Memory B cell (primary cell): ENCODE measurements at places on chromosomes 2 and 18.

GRCh38 chr2:144162652-144163051 is 357.3 kb downstream of the ZEB2 start:
- H3K4me3 ChIP-seq, result no peak overlapping the region
- H3K36me3 ChIP-seq, result peaks cover 2% of the 10 kb centered on the region
- peaks cover 5% of the 10 kb centered on the region for H3K4me1 ChIP-seq

DNA sequence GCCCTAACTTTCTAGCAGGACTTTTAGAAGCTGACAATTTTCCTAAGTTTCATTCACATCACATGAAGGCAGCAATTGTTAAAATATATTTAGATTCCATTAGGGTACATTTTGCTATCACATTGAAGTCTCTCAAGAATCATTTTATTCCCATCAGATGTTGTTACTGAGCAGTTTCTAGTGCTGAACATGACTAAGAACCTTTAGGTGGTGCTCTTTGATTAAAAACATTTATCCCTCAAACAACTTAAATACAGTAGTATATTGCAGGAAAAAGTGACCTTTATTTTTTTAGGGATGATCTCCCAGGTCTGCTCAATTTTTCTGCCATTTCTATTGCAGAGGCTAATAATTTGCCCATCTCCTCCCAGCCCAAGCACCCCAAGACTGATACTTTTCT is 22.9 kb upstream of the NARS1 start:
- H3K27ac ChIP-seq, result no peak overlapping the region
- no peak overlapping the region for H3K4me3 ChIP-seq
- DNase-seq, result no peak
- H3K27me3 ChIP-seq, result no peaks in the 10 kb centered on the region

GRCh38 chr2:225893151-225893550 is 493.6 kb downstream of the NYAP2 start:
- peaks cover 3% of the 10 kb centered on the region for H3K27me3 ChIP-seq
- H3K36me3 ChIP-seq, result no peaks in the 10 kb centered on the region
- H3K4me3 ChIP-seq, result no peak overlapping the region
- no peaks in the 10 kb centered on the region for H3K4me1 ChIP-seq
- H3K27ac ChIP-seq, result no peak overlapping the region
- no peak for DNase-seq

- DNase-seq, result no peak
- H3K4me3 ChIP-seq, result no peak overlapping the region
- H3K27me3 ChIP-seq, result no peaks in the 10 kb centered on the region
- H3K4me1 ChIP-seq, result no peaks in the 10 kb centered on the region
Observed at GRCh38 chr18:10047237-10047636, 133.4 kb downstream of the VAPA start.

GRCh38 chr2:13628122-13628521 is 911.4 kb downstream of the TRIB2 start:
- no peak overlapping the region for H3K27ac ChIP-seq
- no peak for DNase-seq
- no peaks in the 10 kb centered on the region for H3K27me3 ChIP-seq
- H3K4me1 ChIP-seq, result no peaks in the 10 kb centered on the region
- no peaks in the 10 kb centered on the region for H3K36me3 ChIP-seq

GRCh38 chr2:134861173-134861572 is 22.8 kb downstream of the ACMSD start:
- DNase-seq, result no peak
- H3K27me3 ChIP-seq, result no peaks in the 10 kb centered on the region
- no peaks in the 10 kb centered on the region for H3K36me3 ChIP-seq
- no peak overlapping the region for H3K4me3 ChIP-seq
- no peak overlapping the region for H3K27ac ChIP-seq

GRCh38 chr2:143229411-143229810 is 100.2 kb downstream of the ARHGAP15 start:
- peaks cover 4% of the 10 kb centered on the region for H3K4me1 ChIP-seq
- H3K36me3 ChIP-seq, result peaks cover 42% of the 10 kb centered on the region
- H3K27ac ChIP-seq, result no peak overlapping the region
- H3K4me3 ChIP-seq, result no peak overlapping the region

- DNase-seq, result no peak
- peaks cover 16% of the 10 kb centered on the region for H3K27me3 ChIP-seq
- no peaks in the 10 kb centered on the region for H3K36me3 ChIP-seq
- no peaks in the 10 kb centered on the region for H3K4me1 ChIP-seq
- H3K27ac ChIP-seq, result no peak overlapping the region
- H3K4me3 ChIP-seq, result no peak overlapping the region
Observed at GRCh38 chr18:49585781-49586663, 24.2 kb downstream of the LIPG start.

DNA sequence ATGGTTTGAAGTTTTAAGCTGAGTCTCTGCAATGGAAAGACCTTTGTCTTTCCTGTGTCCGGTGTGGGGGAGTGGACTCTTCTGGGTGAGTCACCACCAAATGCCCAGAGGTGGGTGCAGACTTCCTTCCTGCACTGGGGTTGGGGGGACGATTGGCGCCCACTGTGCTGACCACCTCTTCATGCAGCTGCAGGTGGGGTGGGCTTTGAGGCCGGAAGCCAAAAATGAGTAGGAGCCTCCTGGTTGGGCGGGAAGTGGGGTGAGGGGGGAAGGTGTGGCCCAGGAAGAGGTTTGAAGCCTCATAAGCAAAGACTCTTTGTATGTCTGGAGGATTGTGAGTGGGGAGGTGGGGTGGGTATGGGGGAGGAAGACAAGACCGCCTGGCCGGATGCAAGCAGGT is 27.6 kb downstream of the PAX8 start:
- H3K27ac ChIP-seq, result peak overlapping the region; percentile 3
- no peak for DNase-seq
- no peak overlapping the region for H3K4me3 ChIP-seq
- peaks cover 11% of the 10 kb centered on the region for H3K4me1 ChIP-seq
- H3K36me3 ChIP-seq, result peaks cover 4% of the 10 kb centered on the region

DNA sequence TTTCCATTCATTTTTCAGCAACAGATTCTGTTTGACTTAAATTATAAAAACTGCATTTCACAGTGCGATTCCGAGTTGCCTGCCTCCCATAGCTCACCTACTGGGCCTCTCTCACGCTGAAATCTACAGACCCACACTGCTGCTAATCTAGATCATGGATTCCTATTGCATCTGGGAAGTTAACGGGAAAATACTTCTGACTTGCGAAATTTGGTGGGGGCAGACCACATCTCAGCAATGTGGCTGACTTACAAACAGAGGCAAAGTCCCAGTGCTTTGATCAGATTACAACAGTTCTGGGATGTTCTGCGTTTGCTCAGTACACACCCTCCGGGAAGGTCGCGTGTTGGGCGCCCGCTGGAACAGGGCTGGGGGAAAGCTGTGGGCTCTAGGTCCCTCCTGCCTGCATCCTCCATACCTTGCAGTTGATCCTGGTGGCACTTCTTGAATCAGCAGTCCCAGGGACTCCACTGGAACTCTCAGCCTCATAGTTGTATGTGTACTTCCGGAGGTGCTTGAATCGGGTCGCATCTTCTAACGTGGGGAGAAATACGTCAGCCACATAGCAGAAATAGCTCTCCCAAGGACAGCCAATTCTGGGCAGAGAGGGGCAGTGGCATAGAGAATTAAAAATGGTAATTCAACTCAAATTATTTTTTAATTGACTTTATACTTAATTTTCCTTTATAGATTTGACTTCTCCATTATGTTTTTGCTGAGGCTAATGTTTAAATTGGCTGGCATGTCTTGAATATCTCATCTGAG is 1.7 kb downstream of the APOB start:
- H3K36me3 ChIP-seq, result no peaks in the 10 kb centered on the region
- peaks cover 13% of the 10 kb centered on the region for H3K27me3 ChIP-seq
- H3K4me1 ChIP-seq, result no peaks in the 10 kb centered on the region
- no peak for DNase-seq
- H3K27ac ChIP-seq, result no peak overlapping the region

DNA sequence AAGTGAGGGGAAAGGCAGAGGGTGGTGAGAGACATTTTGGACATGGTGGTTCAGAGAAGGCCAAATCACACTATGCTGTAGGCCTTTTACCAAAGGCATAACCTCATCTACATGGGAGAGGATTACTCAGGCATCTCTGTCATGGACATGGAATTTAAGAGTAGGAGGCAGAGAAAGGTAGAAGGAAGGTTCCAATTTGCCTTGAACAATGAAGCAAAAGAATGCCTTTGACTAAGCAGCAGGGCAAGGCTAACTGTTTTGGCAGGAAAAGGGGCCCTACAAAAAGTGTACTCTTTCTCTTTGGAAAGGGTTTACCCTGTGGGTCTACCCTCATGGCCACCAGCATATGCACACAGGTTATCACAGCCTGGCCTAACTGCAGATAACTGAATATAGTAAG is 45.6 kb upstream of the RNU4ATAC start:
- H3K4me3 ChIP-seq, result no peak overlapping the region
- no peak for DNase-seq
- H3K27me3 ChIP-seq, result no peaks in the 10 kb centered on the region

GRCh38 chr2:191180276-191180675 is 29.5 kb upstream of the STAT4 start:
- DNase-seq, result no peak
- H3K27me3 ChIP-seq, result peaks cover 1% of the 10 kb centered on the region
- H3K4me1 ChIP-seq, result peaks cover 5% of the 10 kb centered on the region
- H3K36me3 ChIP-seq, result no peaks in the 10 kb centered on the region
- H3K4me3 ChIP-seq, result no peak overlapping the region

DNA sequence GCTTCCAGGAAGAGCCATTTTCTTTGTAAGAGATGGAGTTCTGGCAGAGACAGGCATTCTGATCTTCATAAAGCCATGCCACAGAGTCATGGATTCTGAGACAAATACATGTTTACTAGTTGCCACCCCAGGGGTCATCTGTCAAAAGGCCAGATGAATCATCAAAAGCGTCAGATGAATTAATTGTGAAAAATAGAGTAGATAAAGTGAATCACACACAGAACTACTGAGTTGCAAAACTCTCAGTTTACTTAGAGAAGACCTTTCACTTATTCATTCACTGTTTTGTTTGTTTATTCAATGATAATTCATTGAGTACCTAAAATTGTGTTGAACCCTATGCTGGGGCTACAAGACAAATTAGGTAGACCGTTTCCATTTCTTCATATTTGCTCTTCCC is 157.7 kb upstream of the SERPINE2 start:
- no peaks in the 10 kb centered on the region for H3K36me3 ChIP-seq
- no peaks in the 10 kb centered on the region for H3K4me1 ChIP-seq
- no peak overlapping the region for H3K4me3 ChIP-seq
- H3K27ac ChIP-seq, result no peak overlapping the region
- no peak for DNase-seq
- peaks cover 2% of the 10 kb centered on the region for H3K27me3 ChIP-seq

- H3K4me3 ChIP-seq, result no peak overlapping the region
- no peaks in the 10 kb centered on the region for H3K27me3 ChIP-seq
- H3K27ac ChIP-seq, result no peak overlapping the region
- H3K36me3 ChIP-seq, result no peaks in the 10 kb centered on the region
- DNase-seq, result no peak
- H3K4me1 ChIP-seq, result no peaks in the 10 kb centered on the region
Observed at GRCh38 chr2:53033411-53033810, 734.2 kb upstream of the CHAC2 start.

DNA sequence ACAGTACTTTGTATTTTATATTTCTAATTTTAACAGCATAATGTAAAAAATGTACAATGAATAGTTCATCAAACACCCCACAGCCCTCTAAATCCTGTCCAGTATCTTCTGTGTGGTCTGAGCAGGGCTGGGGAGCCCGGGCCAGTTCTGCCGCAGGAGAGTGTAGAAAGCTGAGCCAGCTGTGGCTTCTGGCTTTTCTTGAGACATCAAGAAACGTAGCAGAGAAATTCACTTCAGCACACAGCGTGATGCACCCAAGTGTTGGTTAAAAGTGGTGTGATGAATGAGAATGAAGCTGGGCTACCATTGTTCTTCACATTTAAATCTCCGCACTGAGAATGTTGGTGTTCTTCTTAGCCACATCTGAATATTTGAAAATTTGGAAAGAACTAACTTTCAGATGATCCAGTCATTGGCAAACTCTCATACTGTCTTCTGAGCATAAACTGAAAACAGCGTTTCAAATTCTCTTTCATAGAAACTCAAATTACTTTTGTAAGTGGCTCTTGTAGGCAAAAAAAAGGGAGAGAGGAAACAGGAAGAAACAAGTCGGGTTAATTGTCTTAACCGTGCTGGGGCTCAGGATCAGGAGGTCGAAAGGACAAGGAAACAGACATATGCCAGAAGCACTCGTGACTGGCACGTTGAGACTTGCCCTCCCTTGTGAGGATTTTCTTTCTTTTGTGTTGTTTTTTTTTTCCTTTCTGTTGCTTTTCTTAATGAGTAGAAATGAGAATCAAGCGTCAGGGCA is 23.4 kb upstream of the TMEM87B start:
- no peaks in the 10 kb centered on the region for H3K4me1 ChIP-seq
- H3K4me3 ChIP-seq, result no peak overlapping the region
- no peaks in the 10 kb centered on the region for H3K36me3 ChIP-seq
- H3K27ac ChIP-seq, result no peak overlapping the region
- H3K27me3 ChIP-seq, result peaks cover 10% of the 10 kb centered on the region
- DNase-seq, result no peak

- peaks cover 36% of the 10 kb centered on the region for H3K36me3 ChIP-seq
- no peak for DNase-seq
- H3K27me3 ChIP-seq, result no peaks in the 10 kb centered on the region
- no peak overlapping the region for H3K27ac ChIP-seq
- H3K4me3 ChIP-seq, result no peak overlapping the region
Observed at GRCh38 chr2:45436456-45436855, 174.6 kb downstream of the SRBD1 start.

DNA sequence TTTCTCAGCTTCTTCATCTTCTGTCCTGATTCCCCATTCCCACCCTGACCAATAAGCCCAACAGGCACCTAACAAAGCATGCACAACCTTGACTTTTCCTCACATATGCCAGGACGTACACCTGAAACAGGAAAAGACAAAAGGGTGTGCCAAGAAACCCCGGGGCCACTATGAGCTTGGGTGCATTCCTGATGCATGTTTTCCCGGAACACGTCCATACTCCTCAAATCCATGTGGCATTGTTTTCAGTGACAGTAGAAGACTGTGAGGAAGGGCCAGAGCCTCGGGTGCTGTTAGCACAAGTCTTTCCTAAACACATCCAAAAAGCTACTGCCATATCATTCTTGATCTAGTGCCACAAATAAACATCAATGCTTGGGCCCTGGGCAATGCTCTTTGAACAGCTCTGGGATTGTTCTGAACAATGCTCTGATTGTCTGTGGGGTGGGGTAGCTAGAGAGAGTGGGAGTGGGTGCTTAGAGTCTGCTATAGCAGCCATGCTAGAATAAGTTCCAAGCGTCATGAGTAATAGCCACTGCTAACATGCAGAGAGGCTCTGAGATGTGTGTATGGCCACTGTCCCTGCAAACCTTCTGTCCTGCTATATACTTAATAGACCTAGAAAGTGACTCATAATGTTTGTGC is 181.7 kb upstream of the CRIM1 start:
- H3K27me3 ChIP-seq, result peaks cover 1% of the 10 kb centered on the region
- H3K36me3 ChIP-seq, result no peaks in the 10 kb centered on the region
- no peak overlapping the region for H3K27ac ChIP-seq

GRCh38 chr2:145038041-145038525 is 518.2 kb upstream of the ZEB2 start:
- H3K36me3 ChIP-seq, result no peaks in the 10 kb centered on the region
- H3K4me3 ChIP-seq, result no peak overlapping the region
- no peak overlapping the region for H3K27ac ChIP-seq
- no peaks in the 10 kb centered on the region for H3K4me1 ChIP-seq
- no peak for DNase-seq

DNA sequence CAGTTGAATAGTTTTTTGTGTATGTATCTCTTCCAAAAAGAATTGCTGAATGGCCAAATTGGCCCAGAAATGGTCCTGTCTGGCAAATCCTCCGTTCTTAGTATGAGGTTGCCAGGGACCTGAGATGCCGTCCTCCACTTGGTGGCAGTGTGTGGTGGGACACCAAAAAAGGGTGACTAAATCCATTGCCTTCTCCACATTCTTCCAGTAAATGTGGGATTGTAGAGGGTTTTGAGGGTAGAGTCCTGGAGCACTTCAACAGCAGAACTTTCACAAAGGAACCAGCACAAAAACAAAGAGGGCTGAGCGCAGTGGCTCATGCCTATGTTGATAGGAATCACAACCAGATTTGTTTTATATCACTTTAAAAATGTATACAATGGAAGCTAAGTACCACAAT is 199.9 kb downstream of the BCL2 start:
- no peaks in the 10 kb centered on the region for H3K36me3 ChIP-seq
- no peak overlapping the region for H3K4me3 ChIP-seq
- H3K4me1 ChIP-seq, result peaks cover 12% of the 10 kb centered on the region
